Naive thymus-derived CD8-positive, alpha-beta T cell (primary cell): ENCODE measurements at places on chromosomes 1 and 21. TPM values are rescaled to one million over a fixed set of nuclear protein-coding genes. Genes with fewer than 3 reads are reported as not detected.

SON gene
- total RNA-seq, result 510 TPM

CLCA4 gene
- not detected for total RNA-seq

VTCN1 gene
- total RNA-seq, result not detected

STK40 gene
- 46.2 TPM for total RNA-seq

TNNI3K gene
- not detected for total RNA-seq

C1orf146 gene
- total RNA-seq, result not detected

PERM1 gene
- not detected for total RNA-seq

GRCh38 chr1:174232761-174233160 is 73.4 kb downstream of the RABGAP1L start:
- no peak for DNase-seq

- no peak for DNase-seq
Observed at GRCh38 chr1:68322837-68323687, 90.7 kb upstream of the WLS start.

DNA sequence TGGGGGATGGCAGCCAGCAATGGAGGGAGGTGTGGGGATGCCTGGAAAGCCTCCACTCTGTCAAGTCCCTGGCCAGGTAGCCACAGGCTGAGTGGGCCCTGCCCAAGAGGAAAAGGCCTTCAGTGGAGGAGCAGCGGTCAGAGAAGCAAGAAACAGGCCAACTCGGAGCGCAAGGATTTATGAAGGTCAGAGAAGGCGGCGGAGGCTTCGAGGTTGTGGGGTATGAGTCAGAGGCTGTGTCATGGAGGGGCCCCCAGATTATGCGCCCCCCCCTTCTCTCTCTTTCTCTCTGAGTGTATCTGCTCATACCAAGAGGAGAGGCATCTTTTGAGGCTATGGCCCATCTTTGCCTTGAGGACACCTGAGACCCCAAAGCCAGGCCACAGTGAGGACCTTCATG is 99.5 kb downstream of the CASZ1 start:
- no peak for DNase-seq

GRCh38 chr1:198179556-198179981 is 22.8 kb downstream of the NEK7 start:
- no peak for DNase-seq

DNA sequence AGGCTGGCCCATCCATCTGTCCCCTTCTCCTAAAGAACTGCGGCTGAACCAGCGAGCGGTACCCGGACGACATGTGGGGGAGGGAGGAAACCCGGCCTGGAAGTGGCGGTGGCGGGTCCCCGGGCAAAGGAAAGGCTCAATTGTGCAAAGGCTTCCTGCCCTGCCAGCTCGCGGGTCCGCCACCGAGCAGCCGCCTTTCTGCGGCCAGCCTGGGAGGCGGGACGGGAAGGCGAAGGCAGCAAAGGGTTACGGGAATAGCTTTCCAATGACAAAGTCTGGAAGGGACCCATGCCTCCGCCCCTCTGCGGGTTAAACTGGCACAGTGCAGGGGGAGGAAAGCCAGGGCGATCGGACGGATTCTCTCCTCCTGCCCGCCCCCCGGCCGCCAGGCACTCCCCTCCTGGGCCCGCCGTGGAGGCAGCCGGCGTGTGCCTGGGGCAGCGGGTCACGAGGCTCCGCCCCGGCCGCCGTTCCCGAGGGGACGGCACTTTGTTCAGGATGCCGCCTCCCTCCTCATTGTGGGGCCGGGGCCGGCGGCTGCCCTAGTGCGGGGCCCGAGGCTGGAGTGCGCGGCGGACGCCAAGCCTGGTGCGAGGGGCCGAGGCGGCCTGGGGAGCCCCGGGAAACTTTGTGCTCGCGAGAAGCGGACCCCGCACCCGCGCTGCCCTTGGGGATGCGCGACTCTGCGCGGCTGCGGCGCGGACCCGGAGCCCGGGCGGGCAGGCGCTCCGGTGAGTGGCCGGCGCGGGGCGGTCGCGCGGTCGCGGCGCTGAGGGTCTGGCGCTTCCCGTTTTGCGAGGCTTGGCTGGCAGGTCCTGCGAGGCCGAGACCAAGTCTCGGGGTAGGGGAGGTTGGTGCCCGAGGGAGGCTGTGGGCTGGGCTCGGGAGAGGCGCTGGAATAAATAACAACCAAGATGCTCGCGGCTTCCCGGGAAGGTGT is at the start of gene NAV1:
Gene NAV1 (plus strand): TSS at position 516 of the 940 bp plus-strand sequence. CDS start 83,758 bp downstream, outside the sequence.
- no peak for DNase-seq

DNA sequence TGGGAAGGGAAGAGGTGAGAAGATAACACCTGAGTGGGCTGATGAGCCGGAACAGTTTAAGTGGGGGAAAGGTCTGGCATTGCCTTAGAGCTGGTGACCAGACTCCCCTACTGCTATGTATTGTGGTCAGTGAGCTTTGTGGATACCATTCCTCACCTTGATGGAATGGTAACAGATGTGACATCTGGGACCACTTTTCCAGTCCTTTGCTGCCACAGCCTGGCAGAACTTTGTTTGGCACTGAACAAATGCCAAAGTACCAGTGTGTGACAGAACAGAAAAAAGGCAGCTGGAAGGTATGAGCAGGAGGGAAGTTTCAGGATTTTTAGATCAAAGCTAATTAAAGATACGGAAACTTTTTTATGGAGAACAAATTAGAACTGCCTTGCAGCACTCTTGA is 6.2 kb downstream of the MED8 start:
- DNase-seq, result no peak

DNA sequence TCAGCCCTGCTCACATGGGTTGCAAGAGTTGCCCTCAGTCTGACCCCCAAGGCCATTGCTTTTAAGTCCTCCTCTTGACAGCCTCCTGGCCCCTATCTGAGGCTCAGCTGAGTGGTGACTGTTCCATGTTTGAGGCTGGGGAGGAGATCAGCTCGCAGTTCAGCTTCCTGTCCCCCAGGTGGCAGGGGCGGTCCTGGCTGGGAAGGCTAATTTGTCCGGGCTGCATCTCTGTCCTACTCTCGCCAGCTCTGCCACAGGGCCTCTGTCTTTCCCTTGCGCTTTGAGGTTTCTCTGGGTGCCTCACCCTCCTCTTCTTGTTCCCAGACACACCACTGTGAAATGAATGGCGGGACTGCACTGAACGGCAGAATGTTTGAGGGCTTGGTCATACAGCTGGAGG is 157.3 kb downstream of the KCNJ6 start:
- DNase-seq, result no peak

DNA sequence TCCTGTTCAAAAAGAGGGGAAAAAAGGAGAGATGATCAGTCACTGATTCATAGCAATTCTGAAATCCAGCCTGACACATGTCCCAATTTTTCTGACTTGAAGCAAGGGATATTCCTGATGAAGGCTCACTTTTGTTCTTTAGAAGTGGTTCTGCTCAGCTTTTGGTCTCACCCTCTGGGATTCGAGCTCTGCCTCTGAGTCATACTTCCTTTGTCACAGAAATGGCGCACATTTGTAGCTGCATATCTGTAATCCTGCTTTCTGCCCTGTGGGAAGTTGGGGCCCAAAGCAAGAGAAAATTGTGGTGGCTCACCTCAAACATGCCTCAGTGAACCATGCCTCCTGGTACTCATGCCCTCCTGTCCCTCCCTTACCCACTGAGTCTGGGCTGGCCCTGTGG is 22.3 kb upstream of the FAM78B start:
- no peak for DNase-seq

DNA sequence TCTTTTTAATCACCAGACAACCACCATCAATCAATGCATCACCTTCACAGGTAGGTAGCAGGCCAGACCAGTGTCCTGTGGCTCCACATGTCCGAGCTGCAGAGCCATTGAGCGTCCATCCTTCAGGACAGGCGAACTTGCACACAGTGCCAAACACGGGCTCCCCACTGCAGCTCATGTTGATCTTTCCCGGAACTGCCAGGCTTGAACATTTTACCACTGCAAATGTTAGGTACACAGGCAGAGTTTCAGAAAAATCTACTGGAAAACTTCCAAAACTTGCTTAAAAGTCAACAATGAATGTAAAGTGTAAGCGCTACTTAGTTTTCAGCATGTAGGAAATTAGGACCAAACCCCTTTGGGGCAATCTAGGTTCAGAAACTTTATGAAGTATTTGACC is 6.6 kb downstream of the SELE start:
- DNase-seq, result no peak

- no peak for DNase-seq
Observed at GRCh38 chr1:36879613-36880012, 154.7 kb downstream of the GRIK3 start.
